Stomach (tissue), 19 donors: ENCODE measurements at places on chromosomes 4 and X. TPM values are rescaled to one million over a fixed set of nuclear protein-coding genes. Genes with fewer than 3 reads are reported as not detected.

- H3K36me3 ChIP-seq: peaks cover 36% of the 10 kb centered on the region
- H3K4me1 ChIP-seq: no peaks in the 10 kb centered on the region
- no peak overlapping the region for H3K27ac ChIP-seq
- H3K27me3 ChIP-seq: no peaks in the 10 kb centered on the region
- DNase-seq: peak; percentile 63
Observed at GRCh38 chrX:2627272-2627867, 63.7 kb upstream of the CD99 start.

Gene CXorf49
- not detected for total RNA-seq

GRCh38 chr4:22522206-22522605 lies 6.3 kb upstream of the ADGRA3 start:
- H3K27me3 ChIP-seq: no peaks in the 10 kb centered on the region

GRCh38 chr4:54908763-54909162 lies 216.6 kb downstream of the KDR start:
- no peak overlapping the region for H3K27ac ChIP-seq
- no peaks in the 10 kb centered on the region for H3K4me1 ChIP-seq
- no peaks in the 10 kb centered on the region for H3K27me3 ChIP-seq

Gene PLP1
- 19.4 TPM for total RNA-seq

GRCh38 chr4:74391346-74391745 lies 26.4 kb downstream of the EREG start:
- H3K27me3 ChIP-seq: no peaks in the 10 kb centered on the region
- no peak for DNase-seq
- no peak overlapping the region for H3K4me3 ChIP-seq
- no peaks in the 10 kb centered on the region for H3K36me3 ChIP-seq

- no peak overlapping the region for H3K27ac ChIP-seq
- no peaks in the 10 kb centered on the region for H3K27me3 ChIP-seq
- DNase-seq: no peak
- H3K4me3 ChIP-seq: no peak overlapping the region
- H3K36me3 ChIP-seq: peaks cover 8% of the 10 kb centered on the region
Observed at GRCh38 chr4:101186567-101187184, 160.7 kb downstream of the PPP3CA start.

GRCh38 chrX:9942086-9942485 lies 25.1 kb upstream of the CLDN34 start:
- no peak for DNase-seq
- no peak overlapping the region for H3K27ac ChIP-seq
- no peaks in the 10 kb centered on the region for H3K27me3 ChIP-seq
- no peak overlapping the region for H3K4me3 ChIP-seq
- peaks cover 28% of the 10 kb centered on the region for H3K36me3 ChIP-seq
- H3K4me1 ChIP-seq: no peaks in the 10 kb centered on the region

- H3K4me1 ChIP-seq: peaks cover 53% of the 10 kb centered on the region
- peaks cover 29% of the 10 kb centered on the region for H3K27me3 ChIP-seq
- H3K27ac ChIP-seq: peak overlapping the region; percentile 59
Observed at GRCh38 chr4:786074-786741, 39.7 kb downstream of the CPLX1 start.

Gene MXRA5
- 0.58 TPM for total RNA-seq

- no peaks in the 10 kb centered on the region for H3K4me1 ChIP-seq
- no peaks in the 10 kb centered on the region for H3K27me3 ChIP-seq
- H3K4me3 ChIP-seq: no peak overlapping the region
- no peak for DNase-seq
Observed at GRCh38 chr4:74608151-74608949, 163.4 kb downstream of the AREG start.

Gene BTK
- 1.3 TPM for total RNA-seq

Gene EGFL6
- not detected for total RNA-seq

DNA sequence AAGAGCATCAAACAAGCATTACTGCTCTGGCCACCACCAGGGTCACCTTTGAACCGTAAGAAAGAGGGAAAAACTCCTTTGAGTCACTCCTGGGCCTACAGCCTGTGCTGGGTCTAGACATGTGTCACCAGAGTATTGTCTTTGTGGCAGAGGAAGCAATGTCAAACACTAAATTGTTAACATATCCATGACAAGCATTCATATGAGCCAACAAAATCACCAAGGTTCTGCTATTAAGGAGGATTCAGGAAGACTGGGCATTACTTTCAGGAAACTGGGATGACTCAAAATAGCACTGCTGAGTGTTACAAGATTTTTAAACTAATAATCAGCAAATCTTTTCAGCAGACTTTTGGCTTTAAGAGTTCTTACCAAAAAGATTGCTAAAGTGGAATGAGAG lies 28.1 kb downstream of the LGI2 start:
- H3K4me3 ChIP-seq: no peak overlapping the region
- peaks cover 4% of the 10 kb centered on the region for H3K4me1 ChIP-seq
- no peaks in the 10 kb centered on the region for H3K36me3 ChIP-seq
- H3K27me3 ChIP-seq: no peaks in the 10 kb centered on the region

Gene ITIH6
- not detected for total RNA-seq

GRCh38 chr4:38284294-38285030 lies 324.3 kb downstream of the PTTG2 start:
- DNase-seq: no peak
- H3K36me3 ChIP-seq: no peaks in the 10 kb centered on the region
- no peak overlapping the region for H3K27ac ChIP-seq
- no peak overlapping the region for H3K4me3 ChIP-seq
- H3K27me3 ChIP-seq: no peaks in the 10 kb centered on the region

Gene ANXA5
- 120 TPM for total RNA-seq

Gene GIMD1
- total RNA-seq: not detected

GRCh38 chr4:148057984-148058859 lies 326.3 kb downstream of the ARHGAP10 start:
- H3K4me3 ChIP-seq: no peak overlapping the region
- H3K4me1 ChIP-seq: no peaks in the 10 kb centered on the region

- no peak overlapping the region for H3K27ac ChIP-seq
- H3K36me3 ChIP-seq: no peaks in the 10 kb centered on the region
- H3K4me1 ChIP-seq: no peaks in the 10 kb centered on the region
- H3K4me3 ChIP-seq: no peak overlapping the region
Observed at GRCh38 chr4:70564033-70564432, 28.0 kb upstream of the AMBN start.

Gene ABHD18
- 9.6 TPM for total RNA-seq

- no peak overlapping the region for H3K4me3 ChIP-seq
- DNase-seq: no peak
- H3K27me3 ChIP-seq: no peaks in the 10 kb centered on the region
Observed at GRCh38 chrX:124679199-124679598, 332.8 kb downstream of the SH2D1A start.

GRCh38 chr4:71785959-71786358 lies 2.1 kb upstream of the GC start:
- no peak for DNase-seq
- no peaks in the 10 kb centered on the region for H3K27me3 ChIP-seq
- H3K4me3 ChIP-seq: no peak overlapping the region
- H3K27ac ChIP-seq: no peak overlapping the region
- H3K36me3 ChIP-seq: no peaks in the 10 kb centered on the region

- H3K27ac ChIP-seq: no peak overlapping the region
- no peaks in the 10 kb centered on the region for H3K36me3 ChIP-seq
- no peaks in the 10 kb centered on the region for H3K4me1 ChIP-seq
- no peaks in the 10 kb centered on the region for H3K27me3 ChIP-seq
- H3K4me3 ChIP-seq: no peak overlapping the region
- DNase-seq: no peak
Observed at GRCh38 chr4:107299646-107300045, 263.5 kb upstream of the DKK2 start.

Gene MAGED4
- 2.0 TPM for total RNA-seq

Gene NUP62CL
- 0.87 TPM for total RNA-seq

Gene MAGEA9B
- total RNA-seq: not detected

DNA sequence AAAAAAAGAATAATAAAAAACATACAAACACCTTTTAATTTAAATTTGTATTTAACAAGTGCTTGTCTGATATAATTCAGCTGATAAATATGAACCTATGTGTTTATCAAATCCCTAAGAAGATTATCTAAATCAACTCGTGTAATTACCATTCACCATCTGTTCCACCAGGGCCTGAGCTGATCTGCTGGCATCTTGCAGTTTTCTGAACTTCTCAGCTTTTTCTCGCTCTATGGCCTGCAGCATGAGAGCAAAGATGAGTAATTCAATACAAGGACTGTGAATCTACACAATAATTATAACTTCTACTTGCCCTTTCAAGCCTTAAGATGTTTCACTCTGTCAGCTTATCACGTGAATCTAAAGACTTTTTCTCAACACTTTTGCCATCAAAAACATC lies 709.7 kb downstream of the DMD start:
- H3K4me1 ChIP-seq: no peaks in the 10 kb centered on the region
- H3K27ac ChIP-seq: no peak overlapping the region
- no peaks in the 10 kb centered on the region for H3K36me3 ChIP-seq
- DNase-seq: no peak

DNA sequence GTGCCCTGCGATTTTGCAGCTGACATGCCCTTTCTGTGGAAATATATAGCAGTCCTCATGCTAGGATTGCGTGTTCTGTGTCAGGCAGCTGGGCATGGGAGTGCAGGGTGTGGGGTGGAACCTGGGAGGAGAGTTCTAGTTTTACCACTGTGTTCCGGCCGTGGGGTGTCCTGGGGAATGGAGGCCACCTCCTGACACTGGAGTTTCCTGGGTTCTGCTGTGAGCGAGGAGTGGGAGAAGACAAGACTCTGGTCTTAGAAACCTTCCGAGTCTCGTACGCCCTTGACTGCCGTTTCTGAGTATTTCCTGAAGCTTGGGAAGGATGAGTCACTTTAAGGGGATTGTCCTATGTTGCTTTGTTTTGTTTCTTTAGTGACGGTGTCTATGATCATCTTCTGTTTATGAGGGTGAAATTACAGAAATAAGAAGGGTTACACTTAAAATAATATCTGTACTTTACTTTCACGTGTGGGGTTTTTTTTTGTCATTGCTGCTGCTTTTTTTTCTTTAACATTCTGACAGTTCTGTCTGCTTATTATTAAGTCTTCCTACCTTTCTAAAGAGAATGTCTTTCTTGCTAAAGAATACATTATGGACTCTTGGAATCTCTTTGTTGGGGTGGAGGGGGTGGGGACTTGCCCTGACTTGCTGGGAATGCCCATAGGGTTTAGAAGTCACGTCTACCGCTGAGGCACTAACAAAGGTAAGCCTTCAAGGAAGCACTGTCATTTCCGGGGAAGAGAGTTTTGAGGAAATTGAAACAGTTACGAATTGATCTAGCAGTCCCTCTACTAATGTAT lies 19.1 kb downstream of the CD99 start:
- no peaks in the 10 kb centered on the region for H3K27me3 ChIP-seq
- peak overlapping the region; percentile 48 for H3K27ac ChIP-seq
- H3K4me1 ChIP-seq: peaks cover 54% of the 10 kb centered on the region

Gene NDST3
- 1.5 TPM for total RNA-seq

GRCh38 chrX:148914783-148915182 lies 414.4 kb downstream of the AFF2 start:
- H3K27ac ChIP-seq: no peak overlapping the region
- no peaks in the 10 kb centered on the region for H3K4me1 ChIP-seq
- DNase-seq: no peak
- no peaks in the 10 kb centered on the region for H3K36me3 ChIP-seq

- H3K4me3 ChIP-seq: no peak overlapping the region
- no peaks in the 10 kb centered on the region for H3K4me1 ChIP-seq
- H3K36me3 ChIP-seq: no peaks in the 10 kb centered on the region
Observed at GRCh38 chr4:148740701-148741100, 298.5 kb upstream of the NR3C2 start.

DNA sequence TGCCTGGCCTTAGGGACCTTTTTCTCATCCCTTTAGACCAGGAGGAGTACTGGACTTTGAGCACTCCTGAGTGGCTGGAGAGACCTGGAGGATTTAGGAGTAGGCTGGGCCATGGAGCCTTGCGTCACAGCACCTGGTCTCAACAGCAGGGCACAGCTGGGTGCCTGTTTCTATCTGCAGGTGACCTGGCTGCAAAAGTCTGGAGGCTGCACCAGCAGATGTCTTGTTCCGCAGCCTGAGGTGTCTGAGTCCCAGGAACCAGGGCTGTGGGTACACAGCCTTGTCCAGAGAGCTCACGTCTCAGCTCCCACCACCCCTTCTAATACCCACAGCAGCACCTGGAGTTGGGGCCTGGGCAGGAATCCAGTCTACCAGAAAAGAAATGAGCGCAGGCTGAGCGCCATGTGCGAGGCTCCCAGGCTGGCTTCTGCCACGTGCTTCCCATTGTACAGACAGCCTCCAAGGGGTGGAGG lies 5.0 kb upstream of the NSD2 start:
- H3K4me3 ChIP-seq: no peak overlapping the region
- peaks cover 6% of the 10 kb centered on the region for H3K27me3 ChIP-seq
- H3K36me3 ChIP-seq: no peaks in the 10 kb centered on the region
- no peak overlapping the region for H3K27ac ChIP-seq

Gene TCEAL2
- not detected for total RNA-seq

- H3K27me3 ChIP-seq: no peaks in the 10 kb centered on the region
- H3K4me3 ChIP-seq: no peak overlapping the region
- H3K4me1 ChIP-seq: no peaks in the 10 kb centered on the region
- DNase-seq: no peak
- H3K36me3 ChIP-seq: no peaks in the 10 kb centered on the region
Observed at GRCh38 chr4:97646997-97647396, 496.3 kb downstream of the STPG2 start.

DNA sequence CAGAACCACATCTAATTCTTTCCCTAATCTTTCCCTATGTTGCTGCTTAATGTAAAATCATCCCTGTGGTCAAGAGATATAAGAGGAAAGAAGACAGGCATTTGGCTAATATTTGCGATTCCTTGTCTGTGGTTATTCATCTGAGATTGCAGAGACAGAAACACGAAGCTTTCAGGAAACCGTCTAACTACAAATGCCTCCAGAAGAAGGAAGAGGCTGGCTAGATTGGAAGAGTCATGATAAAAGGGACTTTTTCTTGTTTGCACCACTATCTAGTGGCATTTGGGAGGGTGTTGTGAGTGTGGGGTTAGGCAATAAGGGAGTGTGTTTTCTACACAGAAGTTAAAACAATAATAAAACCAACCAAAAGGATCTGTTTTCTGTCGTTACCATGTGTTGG lies 43.9 kb downstream of the TMEM154 start:
- no peak overlapping the region for H3K27ac ChIP-seq
- no peaks in the 10 kb centered on the region for H3K36me3 ChIP-seq
- no peaks in the 10 kb centered on the region for H3K27me3 ChIP-seq
- H3K4me1 ChIP-seq: peaks cover 12% of the 10 kb centered on the region
- DNase-seq: no peak
- H3K4me3 ChIP-seq: no peak overlapping the region

DNA sequence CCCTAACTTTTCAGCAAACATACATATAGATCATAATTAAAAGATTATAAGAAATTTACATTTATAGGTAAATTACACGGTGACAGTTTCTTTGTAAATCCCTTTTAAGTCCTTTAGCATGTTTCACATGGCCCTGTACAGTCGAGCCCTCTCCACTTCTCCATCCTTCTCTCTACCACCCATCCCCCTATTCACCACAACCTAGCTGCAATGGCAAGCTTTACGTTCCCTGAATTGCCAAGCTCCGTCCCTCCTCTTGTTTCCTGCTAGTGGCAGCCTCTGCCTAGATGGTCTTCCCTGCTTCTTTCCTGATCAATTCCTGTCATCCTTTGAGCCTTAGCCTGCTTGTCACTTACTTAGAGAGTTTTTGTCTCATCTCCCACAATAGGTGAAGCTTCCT lies 116.2 kb downstream of the TMA16 start:
- H3K36me3 ChIP-seq: no peaks in the 10 kb centered on the region
- no peak overlapping the region for H3K27ac ChIP-seq
- no peaks in the 10 kb centered on the region for H3K27me3 ChIP-seq
- no peak overlapping the region for H3K4me3 ChIP-seq

Gene ATP10D
- 42.2 TPM for total RNA-seq

Gene SOX3
- not detected for total RNA-seq

GRCh38 chrX:104112326-104112951 lies at the start of gene ZCCHC18:
Gene ZCCHC18, plus strand, starts transcription at chrX:104112523. Its CDS starts 1,589 bp downstream, at chrX:104114112.
- H3K4me1 ChIP-seq: peaks cover 5% of the 10 kb centered on the region
- H3K36me3 ChIP-seq: no peaks in the 10 kb centered on the region
- H3K27me3 ChIP-seq: no peaks in the 10 kb centered on the region
